ENCODE measurements at places on chromosomes 7 and 10.

- DNase-seq, result peak; percentile 32
These were observed 213.0 kb downstream of the DNAJB6 start for GRCh38 chr7:157549612-157550299.

DNA sequence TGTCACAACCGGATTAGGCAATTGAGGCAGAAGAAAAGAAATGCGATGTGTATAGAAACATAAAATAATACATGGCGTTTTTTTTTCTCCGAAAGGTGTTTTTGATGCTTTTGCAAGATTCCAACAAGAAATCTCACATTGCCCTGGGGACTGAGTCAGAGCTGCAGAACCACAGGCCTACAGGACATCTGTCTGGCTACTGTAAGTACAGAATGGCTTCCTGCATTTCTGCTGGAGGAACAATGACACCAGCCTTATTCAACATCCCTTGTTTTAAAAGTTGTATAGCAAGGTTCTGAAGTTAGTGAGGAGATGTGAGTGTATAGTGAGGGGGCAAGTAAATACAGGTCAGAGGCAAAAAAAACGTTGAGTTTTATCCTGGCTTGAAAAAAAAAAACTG is 256.4 kb downstream of the ABCA13 start:
- no peak for DNase-seq

- no peak for DNase-seq
These were observed 400.9 kb downstream of the SORCS3 start for GRCh38 chr10:105041956-105042355.

DNA sequence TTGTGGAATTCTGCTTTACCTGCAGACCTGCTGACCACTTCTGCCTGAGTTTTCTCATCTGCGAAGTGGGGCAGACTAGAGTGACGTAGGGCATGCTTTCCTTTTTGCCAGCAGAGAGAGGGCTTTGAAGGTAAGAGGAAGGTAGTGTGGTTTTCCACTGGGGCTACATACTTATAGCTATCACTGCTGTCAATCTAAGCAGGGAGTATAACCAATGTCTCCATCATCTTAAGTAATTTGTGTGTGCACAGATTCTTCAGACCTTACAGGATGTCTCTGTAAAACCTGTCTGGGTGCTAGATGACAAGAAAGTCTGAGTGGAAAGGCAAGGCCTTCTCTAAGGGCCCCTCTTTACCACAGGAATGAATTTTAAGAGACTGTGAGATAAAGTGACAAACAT is 106.8 kb downstream of the RBM20 start:
- no peak for DNase-seq

GRCh38 chr7:130381468-130382312 is 1.4 kb downstream of the CPA1 start:
- DNase-seq, result no peak

DNA sequence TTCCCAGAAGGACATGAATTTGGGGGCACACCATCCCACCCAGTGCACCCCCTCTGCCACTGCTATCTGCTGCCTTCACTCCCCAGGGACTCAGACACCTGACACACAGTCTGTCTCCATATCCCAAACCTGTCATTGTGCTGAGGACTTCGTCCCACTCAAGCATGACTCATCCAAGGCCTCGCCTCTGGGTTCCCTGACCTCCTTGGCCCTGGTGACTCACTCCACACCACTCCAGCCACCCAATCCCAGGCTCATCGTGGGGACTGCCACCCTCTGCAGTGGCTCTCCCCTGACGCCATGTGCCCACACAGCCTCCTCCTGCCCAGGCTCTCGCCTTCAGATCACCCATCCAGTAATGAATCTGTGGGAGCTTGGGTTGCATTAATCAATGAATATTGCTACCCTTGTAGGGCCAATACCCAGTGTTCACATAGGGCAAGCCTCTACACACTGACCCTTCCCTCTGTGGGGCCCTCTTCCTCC is 6.6 kb upstream of the INSIG1 start:
- no peak for DNase-seq

DNA sequence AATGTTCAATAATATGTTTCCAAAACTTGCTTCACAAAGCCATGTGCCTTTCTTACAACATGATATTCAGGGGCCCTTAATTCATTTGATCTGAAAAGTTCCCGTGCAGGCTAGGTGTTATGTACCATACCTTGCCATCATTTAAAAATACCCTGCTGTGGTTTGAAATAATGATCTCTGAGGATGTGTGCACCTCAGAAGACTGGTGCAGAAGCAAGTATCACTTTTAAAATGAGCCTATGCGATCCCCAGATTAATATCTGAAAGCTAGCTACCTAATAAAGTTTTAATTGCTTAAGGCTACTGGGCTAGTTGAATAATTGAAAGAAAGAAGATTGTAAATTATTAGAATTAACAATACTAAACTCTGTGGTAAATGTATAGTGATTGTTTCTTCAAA is 262.4 kb downstream of the CDK14 start:
- DNase-seq, result no peak

DNA sequence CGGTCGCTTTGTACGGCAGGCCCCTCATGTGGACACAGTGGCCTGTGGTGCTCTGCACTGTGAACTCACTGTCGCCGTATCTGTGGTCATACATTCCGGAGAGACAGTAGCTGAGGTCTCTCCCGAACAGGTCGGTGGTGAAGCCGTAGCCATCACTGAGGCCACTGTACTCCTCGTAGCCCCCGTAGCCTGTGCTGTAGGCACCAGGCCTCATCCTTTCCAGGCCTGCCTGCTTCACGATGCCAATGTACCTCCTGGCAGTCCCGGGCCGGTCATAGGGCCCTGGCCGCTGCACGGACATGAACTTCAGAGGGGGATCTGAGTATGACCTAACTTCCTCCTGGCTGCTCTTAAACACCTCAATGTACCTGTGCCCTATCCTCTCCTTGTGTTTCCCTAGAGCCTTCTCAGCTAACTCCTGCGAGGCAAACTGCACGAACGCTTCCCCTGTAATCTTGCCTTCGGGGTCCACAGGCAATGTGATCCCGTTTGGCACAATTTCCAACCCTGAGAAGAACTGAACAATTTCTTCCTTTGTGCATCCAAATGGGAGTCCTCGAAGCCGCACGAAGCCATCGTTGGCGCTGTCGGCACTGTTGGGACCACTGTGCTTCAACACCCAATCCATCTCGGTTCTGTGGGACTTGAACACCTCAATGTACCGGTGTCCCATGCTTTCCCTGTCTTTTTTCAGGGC is 15.7 kb downstream of the FXYD4 start:
- no peak for DNase-seq

DNA sequence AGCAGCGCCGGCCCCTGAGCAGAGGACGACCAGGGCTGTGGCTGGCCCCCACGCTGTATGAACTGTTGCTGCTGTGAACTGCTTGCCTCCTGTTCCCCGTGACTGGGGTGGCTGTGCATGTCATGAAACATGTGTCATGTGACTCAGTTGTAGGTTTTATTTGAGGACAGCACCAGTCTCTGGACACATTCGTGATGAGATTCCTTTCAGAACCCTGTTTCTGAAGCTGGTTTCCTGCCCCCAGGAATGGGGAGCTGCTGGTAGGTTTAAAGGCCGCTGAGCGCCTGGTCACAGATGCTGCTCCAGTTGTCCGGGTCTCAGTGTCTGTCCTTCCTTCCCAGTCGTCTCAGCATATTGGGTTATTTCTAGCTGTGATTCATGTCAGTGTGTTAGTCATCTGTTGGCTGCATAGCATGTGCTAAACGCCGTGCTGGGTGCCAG is 79.1 kb upstream of the PPIF start:
- no peak for DNase-seq

DNA sequence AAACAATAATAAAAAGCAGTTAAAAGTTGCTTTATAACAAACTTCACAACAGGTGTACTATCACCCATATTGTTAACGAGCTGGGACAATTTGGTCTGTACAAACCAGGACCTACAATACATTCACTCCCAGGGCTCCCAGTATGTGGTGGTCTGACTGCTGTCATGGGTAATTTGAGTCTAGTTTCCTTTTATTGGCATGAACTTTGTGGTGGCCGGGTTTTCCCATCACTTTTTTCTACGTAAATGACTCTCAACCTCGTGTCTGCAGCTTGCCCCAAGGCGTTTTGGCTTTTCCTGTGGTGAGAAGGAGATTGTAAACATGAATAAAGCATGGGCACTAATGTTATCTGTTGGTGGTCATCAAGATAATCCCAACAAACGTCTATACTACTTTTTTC is 118.7 kb upstream of the CDK6 start:
- DNase-seq, result no peak

DNA sequence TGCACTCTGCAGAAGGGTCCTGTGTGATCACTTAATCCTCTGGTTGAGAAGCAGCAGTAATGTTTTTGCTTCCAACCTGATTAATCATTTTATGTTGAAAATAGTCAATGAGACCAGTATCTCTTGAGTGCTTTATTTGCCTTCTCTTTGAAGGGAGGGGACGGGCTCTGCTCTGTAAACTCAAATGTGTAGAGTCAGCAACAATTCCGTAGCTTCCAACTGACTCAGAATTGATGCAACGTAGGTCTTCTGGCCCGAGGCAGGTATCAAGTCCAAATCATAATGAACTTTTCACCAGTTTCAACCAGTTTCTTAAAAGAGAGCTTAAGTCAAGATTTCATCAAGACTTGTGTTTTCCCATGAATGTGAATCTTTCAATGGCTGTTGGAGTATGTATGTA is 26.3 kb downstream of the GUSB start:
- no peak for DNase-seq

DNA sequence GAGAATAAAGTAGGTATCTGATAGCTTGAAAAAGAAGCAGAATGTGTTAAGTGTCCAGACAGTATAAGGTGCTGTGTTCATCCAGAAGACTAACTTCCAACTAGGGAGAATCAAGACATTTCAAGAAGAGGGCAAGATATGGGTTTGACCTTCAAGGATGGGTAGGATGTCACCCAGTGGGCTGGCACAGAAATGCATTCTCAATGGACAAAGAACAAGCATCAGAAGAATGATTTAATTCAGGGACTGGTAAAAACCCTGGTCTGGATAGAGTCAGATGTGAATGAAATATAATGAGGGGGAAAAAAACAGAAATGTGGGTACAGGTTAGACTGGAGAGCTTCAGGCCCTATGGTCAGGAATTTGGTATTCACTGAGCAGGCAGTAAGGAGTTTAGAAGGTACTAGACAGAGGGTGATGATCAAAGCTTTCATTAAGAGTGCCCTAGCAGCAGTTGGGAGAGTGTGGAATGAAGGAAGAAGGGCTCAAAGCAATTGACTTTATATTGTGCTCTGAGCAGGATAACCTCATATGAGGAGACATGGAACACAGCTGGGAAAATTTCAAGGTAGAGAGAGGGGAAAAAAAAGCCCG is 180.7 kb upstream of the ANK3 start:
- no peak for DNase-seq

DNA sequence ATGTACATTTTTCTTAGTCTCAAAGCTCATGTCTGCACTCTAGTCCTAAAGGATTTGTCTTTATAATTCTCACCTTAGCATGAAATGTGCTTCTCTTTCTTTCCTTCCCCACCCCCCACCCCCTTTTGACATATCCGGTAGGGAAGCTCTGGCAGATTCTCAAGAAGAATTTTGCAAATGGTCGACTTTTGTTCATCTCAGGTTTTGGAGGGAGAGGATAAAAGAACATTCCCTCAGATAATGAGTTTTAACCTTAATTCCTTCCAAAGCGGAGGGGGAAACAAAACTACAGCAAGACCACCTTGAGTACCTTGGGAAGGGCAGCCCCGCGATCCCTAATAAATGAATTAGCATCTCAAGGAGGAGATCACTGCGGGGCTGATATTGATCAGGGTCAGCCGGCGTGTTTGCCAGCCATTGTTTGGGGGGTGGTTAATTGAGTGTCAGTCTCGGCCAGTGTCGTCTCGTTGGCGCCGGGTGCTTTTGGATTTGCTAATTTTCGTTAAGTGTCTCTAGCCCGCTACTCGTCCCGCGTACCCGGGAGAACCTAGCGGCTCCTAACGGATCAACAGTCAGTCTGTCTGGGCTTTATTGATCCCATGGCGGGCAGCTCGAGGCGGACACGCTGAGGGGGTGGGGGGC is 874 bp upstream of the BAMBI start:
- DNase-seq, result peak; percentile 74

- no peak for DNase-seq
These were observed 814 bp upstream of the GPAM start for GRCh38 chr10:112184379-112184778.

DNA sequence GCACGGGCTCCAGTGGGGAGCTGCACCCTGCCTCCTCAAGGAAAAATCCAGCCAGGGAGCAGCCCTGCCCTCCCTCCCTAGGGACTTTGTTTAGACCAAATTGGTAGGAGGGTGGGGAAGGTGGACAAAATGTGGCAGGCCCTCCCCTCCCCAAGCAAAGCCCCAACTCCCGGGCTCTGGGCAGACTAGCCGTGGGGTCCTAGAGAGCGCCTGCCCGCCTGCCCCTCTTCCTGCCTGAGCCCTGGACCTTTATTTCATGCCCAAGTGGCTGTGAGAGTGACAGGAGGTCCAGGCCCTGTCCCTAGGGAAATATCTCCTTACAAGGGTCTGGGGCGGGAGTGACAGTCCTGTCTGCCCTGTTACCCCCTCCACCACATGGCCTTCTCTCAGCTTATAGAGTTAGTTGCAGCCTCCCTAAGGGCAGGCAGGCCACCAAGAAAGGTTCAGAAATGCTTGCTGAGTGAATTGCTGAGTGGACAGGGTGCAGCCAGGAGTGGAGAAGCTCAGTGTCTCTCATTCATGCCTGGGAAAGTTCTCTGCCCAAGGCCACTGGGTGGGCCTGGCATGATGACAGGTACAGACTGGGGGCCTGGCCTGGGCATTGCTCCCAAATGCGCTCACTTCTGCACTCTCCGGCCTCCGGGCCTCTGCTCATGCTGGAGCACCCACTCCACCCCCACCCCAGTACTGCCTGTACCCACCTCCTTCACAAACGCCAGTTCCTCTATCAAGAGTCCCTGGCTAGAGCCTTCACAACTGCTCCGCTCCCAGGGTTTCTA is 25.2 kb downstream of the DNAJB12 start:
- DNase-seq, result no peak

- DNase-seq, result no peak
These were observed 69.5 kb upstream of the CHST15 start for GRCh38 chr10:124162774-124163354.

- peak; percentile 59 for DNase-seq
These were observed 7.9 kb upstream of the XPNPEP1 start for GRCh38 chr10:109931163-109931562.

GRCh38 chr7:30310674-30311362 is 26.4 kb downstream of the ZNRF2 start:
- no peak for DNase-seq

DNA sequence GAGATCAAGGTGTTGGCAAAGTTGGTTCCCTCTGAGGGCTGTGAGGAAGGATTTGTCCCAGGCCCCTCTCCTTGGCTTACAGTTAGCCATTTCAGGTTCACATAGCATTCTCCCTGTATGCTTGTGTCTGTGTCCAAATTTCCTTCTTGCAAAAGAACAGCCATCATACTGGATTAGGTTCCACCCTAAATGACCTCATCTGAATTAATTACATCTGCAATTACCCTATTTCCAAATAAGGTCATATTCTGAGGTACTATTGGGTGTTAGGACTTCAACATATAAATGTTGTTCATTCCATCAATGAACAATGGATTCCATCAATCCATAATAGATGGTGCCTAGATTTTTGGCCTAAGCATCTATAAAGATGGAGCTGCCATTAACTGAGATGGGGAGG is 16.2 kb upstream of the LRRC17 start:
- no peak for DNase-seq

All from right cardiac atrium (tissue), 5 donors.